ENCODE measurements at places on chromosomes 1 and 21.

DNA sequence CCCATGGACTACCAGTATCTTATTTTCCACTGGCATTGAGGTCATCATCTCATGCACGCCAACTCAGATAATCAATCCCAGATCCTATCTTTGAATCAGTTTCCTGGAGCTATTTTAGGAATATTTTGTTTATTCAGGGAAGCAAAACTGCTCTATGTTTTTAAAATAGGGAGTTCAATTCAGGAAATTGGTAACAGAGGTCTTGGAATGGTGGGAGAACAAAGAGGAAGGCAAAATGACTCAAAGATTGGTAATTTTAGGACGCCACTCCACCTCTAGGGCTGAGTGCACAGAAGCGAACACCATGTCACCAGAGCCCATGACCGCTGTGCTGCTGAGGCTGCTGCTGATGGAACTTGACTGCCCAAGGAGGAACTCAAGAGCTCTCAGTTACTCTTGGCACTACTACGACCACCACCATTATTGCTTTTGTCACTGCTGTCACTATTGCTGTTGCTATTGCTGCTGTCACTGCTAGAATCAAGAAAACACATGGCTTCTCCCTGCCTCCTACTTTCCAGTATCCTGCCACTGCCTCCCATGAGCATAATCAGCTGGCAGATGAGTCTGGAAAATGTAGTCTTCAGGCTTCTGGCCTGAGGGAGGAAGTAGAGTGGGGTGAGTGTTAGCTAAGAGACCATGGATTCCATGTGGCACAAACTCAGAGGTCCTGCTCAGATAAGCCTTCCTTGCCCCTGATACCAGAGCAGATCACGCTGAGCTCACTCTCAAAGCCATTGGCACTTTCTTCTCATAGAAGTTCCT lies 71.6 kb upstream of the CNIH3 start:
- no peak for DNase-seq

- DNase-seq, result no peak
These were observed 79.9 kb downstream of the SIPA1L2 start for GRCh38 chr1:232550007-232550406.

DNA sequence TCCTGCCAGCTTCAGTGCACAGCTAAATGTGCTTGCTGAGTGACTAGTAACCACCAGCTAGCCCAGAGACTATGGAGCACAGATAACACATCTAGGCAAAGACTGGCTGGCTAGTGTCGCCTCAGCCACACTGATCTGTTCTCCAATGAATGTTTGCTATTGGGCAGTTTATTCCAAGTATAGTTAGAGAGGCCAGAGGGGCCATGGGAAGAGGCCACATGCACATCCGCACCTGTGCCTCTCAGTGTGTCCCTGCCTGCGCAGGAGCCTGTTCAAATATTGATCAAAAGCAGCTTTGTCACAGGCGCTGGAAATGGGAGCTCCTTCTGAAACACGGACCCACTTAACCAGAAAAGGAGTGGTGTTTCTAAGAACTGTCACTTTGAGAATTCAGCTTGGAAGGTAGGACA lies 51.3 kb upstream of the ATP1A1 start:
- no peak for DNase-seq

- DNase-seq, result no peak
These were observed 22.3 kb upstream of the POFUT2 start for GRCh38 chr21:45309987-45310381.

DNA sequence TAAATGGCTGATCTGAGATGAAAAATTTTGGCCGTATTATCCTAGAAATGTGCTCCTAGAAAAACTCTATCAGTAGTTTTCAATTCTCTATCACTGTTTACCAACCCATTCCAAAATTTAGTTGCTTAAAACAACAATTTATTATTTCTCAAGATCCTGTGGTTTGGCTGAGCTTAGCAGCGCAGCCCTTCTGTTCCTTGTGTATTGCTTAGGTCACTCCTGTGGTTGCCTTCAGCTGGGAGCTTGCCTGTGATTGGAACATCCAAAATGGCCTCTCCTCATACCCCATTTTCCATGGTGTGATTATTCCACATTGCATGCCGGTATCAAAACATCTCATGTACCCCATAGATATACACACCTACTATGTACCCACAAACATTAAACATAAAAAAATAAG lies 22.8 kb upstream of the STUM start:
- DNase-seq, result no peak

DNA sequence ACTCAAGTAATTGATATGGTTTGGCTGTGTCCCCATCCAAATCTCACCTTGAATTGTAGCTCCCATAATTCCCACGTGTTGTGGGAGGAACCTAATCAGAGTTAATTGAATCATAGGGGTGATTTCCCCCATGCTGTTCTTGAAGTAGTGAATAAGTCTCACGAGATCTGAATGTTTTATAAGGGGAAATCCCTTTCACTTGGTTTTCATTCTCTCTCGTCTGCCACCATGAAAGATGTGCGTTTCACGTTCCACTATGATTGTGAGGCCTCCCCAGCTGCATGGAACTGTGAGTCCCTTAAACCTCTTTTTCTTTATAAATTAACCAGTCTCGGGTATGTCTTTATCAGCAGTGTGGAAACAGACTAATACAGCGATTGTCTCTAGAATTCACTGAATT lies 135.4 kb downstream of the BACH1 start:
- DNase-seq, result no peak

DNA sequence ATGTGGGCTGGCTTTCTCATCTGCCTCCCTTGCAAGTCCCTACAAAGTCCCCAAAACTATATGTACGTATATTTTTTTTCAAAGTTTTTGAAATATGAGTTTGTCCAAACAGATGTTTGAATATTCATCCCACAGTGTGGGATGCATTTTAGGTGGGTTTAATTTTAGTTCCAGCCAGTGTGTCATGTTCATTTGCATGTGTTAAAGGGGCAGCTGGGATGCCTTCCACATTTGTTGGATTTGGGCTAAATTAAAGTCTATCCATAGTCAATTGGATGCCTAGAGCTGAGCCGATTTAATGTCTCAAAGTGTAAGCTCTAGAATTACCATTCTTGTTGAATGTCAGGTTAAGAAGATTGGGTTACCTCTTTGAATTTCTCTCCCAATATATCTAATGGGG lies 139.2 kb downstream of the GALNT2 start:
- DNase-seq, result no peak

Measured in CD4-positive, alpha-beta T cell (primary cell).